ENCODE measurements at places on chromosomes 7 and 10.
A peak's percentile ranks its signal among the peaks of the same experiment; 100 is the strongest.

GRCh38 chr10:91434041-91434440, 23.9 kb downstream of the HECTD2 start:
- no peak for DNase-seq

- DNase-seq = no peak
Observed at GRCh38 chr7:80346704-80347103, 165.2 kb downstream of the GNAT3 start.

DNA sequence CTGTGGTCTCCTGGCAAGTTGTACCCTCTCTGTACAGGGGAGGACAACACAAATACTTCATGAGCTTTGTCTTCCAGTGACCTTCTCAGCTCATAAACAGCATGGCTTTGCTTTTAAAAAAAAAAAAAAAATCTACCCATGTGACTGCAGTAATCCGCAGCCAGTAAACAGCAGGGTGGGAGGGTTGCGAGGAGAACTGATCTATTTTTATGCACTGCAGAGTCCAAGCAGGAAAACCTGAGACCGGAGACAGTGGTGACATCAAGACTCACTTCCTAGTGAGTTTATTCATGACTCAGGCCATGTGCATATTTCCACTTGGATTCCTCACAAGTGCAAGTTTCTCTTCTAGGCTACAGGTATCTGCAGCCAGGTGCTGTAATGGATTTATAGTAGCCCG, 127.9 kb downstream of the NRF1 start:
- no peak for DNase-seq

DNA sequence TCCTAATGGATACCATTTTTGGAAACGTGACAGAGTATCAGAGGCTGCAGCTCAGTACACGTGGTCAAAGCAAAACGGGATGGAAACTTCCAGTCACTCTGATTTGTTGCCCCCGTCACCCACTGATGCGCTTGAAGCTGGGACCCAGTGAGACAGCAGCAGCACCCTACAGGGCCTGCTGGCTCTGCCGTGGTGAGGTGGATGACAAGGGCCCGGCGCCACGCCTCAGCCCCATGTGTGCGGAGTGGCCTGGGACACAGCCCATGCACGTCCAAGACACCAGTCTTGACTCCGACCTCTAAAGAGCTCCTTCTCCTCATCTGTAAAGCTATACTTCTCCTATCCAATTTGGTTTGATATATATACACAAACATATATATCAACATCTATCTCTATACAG, 39.0 kb downstream of the CLEC2L start:
- no peak for DNase-seq

DNA sequence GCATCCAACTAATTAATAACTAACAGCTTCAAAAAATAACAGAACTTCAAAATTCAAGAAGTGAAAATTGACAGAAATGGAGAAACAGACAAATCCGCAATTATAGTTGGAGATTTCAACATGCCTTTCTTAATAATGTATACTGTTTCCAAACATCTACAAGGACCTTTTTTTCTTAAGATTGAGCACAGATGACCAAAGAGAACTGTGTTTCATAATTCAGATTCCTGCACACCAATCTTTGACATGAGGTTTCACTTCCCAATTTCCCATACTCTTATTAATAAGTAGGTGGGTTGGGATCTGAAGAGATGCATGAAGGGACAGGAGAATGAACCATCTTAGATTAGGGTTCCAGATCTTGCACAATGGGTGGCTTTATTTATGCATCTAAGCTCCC, 24.9 kb upstream of the GIMAP7 start:
- DNase-seq = no peak

- no peak for DNase-seq
Observed at GRCh38 chr7:31910191-31910590, 160.0 kb downstream of the PDE1C start.

DNA sequence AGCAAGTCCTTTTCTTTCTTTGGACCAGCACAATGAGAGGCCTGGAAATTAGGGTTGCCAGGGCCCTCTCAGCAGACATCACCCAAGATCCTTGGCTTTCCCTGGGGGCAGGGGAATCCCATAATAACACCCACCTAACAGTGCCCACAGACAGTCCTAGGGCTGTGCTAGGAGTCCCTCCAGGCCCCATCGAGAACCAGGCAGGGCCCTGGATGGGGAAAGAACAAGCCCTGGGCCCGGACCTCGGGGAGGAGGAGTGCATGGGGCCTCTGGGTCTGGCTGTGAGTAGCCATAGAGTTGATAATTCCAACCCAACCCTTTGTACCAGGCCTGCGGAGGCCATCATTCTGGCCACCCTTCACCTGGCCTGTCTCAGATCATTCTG, 201.2 kb upstream of the ZMIZ1 start:
- no peak for DNase-seq

- no peak for DNase-seq
Observed at GRCh38 chr10:131781076-131781475, 119.7 kb upstream of the PPP2R2D start.

- DNase-seq = no peak
Observed at GRCh38 chr10:128574581-128575210, 448.5 kb upstream of the MKI67 start.

- DNase-seq = no peak
Observed at GRCh38 chr7:36763132-36763816, 39.0 kb upstream of the AOAH start.

DNA sequence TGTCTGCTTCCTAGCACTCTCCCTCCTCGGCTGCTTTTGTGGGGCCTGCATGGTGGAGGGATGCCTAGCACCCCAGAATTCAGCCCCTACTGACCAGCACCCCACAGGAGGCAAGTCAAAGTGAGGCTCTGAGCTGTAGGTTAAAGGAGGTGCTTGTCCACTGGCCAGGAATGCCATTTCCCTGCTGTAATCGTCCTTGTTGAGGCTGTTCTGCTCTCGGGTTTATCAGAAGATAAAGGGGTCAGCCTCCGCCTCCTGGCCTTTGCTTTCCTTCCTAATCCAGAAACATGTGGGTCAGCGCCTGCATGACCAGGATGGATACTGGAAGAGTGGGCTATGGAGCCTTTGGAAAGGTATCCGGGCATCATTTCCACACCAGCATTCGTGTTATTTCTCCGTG, 98.9 kb downstream of the MKI67 start:
- no peak for DNase-seq

- DNase-seq = no peak
Observed at GRCh38 chr7:47757921-47758411, 176.1 kb upstream of the TNS3 start.

GRCh38 chr10:25934621-25935139, 651 bp downstream of the MYO3A start:
- peak; percentile 11 for DNase-seq

DNA sequence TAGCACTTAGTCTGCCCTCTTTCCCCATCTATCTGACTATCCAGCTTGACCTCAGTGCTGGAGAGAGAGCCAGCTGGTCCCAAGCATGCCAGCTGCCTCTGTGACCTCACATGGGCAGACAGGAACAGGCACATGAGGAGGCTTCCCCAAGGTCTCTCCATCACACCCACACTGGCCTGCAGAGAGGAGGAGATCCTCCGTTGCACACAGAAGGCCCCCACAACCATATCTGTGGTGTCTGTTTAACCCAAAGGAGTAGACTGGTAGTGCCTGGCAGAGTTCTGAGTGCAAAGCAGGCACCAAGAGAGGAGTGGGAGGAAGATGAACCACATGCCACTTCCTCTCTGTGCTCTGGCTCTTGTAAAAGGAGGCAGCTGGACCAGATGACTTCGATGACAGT, 4.8 kb upstream of the ANK3 start:
- no peak for DNase-seq

GRCh38 chr10:93501650-93502049, 5.2 kb downstream of the CEP55 start:
- DNase-seq = no peak

DNA sequence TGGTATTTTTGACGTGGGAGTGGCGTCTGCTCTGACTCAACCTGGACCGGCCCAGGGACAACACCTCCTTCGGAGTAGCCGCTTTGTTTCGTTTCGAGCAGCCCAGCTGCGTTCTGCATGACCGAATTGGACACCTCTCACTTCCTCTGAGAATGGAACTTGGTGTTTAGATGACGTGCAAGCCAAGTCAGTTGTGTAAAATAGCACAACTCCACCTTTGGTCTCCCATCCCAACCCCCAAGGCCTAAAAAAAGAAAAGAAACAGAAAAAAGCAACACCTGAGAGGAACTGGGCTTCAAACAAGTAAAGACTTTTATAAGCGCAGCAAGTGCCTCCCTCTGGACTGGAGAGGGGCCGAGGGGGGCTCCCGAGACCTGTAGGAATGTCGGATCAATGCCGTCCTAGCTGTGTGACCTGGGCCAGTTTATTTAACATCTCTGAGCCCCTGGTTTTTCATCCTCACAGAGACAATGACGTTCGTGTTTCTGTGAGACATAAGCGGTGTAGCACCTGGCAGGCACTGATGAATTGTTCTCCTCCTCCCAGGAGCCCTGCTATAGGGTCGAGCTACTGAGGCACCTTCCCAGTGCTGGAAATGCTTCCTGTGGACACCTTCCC, 52.0 kb upstream of the SMNDC1 start:
- peak; percentile 21 for DNase-seq

- DNase-seq = no peak
Observed at GRCh38 chr7:44394112-44394447, 68.7 kb upstream of the CAMK2B start.

All from CD8-positive, alpha-beta T cell (primary cell).